ENCODE measurements at places on chromosomes 13 and 19. TPM values are rescaled to one million over a fixed set of nuclear protein-coding genes. Genes with fewer than 3 reads are reported as not detected.

DNA sequence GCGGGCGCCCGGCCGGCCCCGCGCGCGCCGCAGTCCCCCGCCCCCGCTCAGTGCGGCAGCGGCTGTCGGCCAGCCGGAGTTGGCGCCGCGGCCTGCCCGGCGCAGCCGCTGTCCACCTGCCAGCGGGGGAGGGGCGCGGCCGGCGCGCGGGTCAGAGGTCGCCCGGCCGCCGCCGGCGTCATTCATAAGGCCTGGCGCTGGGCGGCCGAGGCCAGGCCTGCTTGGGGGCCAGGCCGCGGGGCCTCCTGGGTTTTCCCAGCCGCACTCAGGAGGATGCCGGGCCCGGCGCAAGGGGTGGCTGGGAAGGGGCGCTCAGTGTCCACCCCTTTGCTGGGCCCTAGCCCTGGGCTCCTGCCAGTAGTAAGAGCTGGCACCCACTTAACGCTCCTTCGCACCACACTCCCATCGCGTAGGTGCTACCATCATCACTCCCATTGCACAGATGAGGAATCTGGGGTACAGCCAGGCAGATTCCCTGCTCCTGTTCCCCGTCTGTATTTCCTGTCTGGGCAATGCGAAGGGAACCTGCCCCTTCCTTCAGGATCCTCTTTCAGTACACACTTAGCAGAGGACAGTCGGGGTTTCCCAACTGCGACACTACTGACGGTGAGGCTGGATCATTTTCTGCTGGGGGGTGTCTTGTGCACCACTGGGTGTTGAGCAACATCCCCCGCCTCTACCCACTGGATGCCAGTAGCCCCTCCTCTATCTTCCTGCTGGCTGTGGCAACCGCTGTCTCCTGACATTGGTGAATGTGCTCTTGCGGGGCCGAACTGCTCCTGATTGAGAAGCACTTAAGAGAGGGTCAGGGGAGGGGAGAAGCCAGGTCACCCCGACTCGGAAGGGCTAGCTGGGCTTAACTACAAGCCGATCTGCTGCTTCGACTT is 846 bp upstream of the PRKACA start:
- peak; percentile 75 for DNase-seq

DNA sequence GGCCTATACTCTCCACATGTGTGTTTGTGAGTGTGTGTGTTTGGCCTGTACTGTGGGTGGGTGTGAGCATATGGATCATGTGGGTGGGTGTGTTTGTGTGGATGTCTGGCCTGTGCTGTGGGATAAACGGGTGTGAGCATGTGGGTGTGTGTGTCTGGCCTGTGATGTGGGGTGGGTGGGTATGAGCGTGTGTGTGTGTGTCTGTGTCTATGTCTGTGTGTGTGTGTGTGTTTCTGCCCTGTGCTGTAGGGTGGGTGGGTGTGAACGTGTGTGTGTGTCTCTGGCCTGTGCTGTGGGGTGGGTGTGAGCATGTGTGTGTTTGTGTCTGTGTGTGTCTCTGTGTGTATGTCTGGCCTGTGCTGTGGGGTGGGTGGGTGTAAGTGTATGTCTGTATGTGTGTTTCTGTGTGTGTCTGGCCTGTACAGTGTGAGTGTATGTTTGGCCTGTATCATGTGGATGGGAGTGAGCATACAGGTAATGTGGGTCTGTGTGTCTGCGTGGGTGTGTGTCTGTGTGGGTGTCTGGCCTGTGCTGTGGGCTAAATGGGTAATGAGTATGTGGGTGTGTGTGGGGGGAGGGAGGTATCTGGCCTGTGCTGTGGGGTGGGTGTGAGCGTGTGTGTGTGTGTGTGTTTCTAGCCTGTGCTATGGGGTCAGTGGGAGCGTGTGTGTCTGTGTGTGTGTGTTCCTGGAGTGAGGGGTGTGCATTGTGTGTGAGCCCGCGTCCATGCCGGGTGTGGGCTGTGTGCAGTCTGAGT is 20.8 kb upstream of the KCTD15 start:
- no peak for DNase-seq

DNA sequence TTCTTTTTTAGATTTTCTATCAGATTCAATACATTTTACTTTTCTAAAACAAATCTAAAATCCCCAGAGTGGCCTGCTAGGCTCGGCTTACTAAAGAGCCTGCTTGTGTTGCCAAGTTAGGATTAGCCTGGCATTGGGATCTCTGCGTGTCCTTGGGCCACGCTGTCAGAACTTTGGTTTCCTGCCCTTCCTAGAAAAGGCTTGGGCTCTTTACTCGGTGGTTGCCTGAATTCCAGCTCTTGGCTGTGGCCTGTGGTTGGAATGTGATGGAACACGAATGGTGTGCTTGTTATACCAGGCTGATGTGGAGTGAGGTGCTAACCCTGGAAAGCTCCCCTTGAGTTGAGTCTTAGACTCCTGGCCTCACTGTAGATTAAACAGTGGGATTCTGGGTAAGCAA is 8.5 kb downstream of the SPATA13 start:
- DNase-seq = no peak

The ZNF208 gene
- not detected for polyA plus RNA-seq

- DNase-seq = no peak
Observed at GRCh38 chr19:31616031-31616430, 266.8 kb upstream of the TSHZ3 start.

DNA sequence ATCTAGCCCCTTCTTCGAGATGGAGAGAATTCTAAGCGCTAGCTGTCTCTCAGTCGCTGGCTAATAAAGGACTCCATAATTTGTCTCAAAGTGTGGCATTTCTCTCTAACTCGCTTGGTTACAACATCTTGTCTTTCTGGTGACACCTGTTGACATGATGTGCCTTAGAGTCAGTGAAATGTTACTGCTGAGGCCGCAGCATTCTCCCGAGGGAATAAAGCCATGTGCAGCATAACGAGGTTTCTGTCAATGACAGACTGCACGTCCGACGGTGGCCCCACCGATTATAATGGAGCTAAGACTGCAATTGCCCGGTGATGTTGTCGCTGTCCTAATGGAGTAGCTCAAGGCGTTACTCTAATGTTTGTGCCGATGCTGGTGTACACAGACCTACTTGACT is 20.3 kb upstream of the GPR32 start:
- no peak for DNase-seq

The FGF9 gene
- 0.03 TPM for polyA plus RNA-seq

GRCh38 chr13:64849196-64849595 is 2380.9 kb downstream of the PCDH9 start:
- no peak for DNase-seq

Measured in IMR-90 (cell line).